Kidney epithelial cell (primary cell): ENCODE measurements at places on chromosomes 12 and 14. TPM values are rescaled to one million over a fixed set of nuclear protein-coding genes. Genes with fewer than 3 reads are reported as not detected.

Gene LRRK2
- 0.63 and 0.75 TPM in 2 replicates for total RNA-seq

Gene PHC1
- total RNA-seq, result 67.8 and 76.7 TPM in 2 replicates

- DNase-seq, result no peak
These were observed 58.4 kb upstream of the TBX3 start for GRCh38 chr12:114742363-114742762.

DNA sequence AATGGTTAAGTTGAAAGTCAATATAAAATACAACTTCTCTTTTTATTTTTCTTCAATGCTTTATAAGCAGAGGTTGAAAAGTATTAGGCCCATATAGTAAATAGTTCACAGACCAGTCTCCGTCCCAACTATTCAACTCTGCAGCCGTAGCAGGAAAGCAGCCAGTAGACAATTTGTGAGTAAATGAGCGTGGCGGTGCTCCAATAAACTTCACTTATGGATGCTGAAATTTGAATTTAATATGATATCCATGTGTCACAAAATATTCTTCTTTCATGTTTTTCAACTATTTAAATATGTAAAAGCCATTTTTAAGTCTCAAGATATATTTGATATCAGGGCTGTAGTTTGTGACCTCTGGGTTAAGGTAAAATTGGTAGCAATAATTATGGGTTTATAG is 17.7 kb downstream of the LIN7A start:
- no peak for DNase-seq

DNA sequence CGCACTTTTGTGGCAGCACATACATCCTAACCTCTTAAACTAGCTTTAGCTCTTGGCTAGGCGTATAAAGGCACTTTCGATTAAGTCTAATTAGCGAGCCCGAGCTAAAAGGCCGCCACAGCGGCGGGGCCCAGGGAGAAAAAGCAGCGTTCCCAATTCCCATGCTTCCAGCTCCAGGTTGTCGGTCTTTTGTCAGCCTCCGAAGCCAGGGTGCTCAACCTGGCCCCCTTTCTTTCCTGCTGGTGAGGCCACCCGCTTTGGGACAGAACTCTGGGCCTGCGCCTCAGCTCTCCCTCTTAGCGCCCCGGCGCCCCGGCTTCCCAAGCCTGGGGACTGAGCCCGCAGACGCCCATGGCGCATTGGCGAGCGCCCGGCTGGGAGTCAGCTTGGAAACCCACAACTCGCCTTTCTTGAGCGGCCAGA is 33.3 kb upstream of the TBX5 start:
- DNase-seq, result no peak

- DNase-seq, result no peak
These were observed 59.8 kb downstream of the RAB35 start for GRCh38 chr12:120056739-120057138.

- no peak for DNase-seq
These were observed 56.3 kb upstream of the SLC6A13 start for GRCh38 chr12:318759-319515.
